ENCODE measurements at places on chromosomes 1 and 21.

- DNase-seq = no peak
These were observed 33.8 kb downstream of the PCNX2 start for GRCh38 chr1:233261695-233262094.

DNA sequence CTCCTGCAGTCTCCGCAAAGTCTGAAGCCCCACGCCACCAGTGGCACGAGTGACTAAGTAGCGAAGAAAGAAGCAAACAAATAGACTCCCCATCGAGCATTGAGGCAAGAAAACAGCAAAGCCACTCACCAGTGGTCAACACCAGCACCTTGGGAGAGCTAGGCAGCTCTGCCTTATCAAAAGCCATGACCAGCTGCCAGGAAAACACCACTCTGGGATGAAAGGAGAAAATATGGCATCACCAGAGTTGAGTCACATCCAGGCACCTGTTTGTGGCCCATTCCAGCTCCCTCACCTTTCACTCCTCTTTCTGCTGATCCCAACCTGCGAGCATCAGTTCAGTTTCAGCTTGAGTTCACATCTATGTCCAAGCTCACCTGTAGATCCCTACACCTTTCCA, 17.2 kb downstream of the PDZK1 start:
- DNase-seq = no peak

DNA sequence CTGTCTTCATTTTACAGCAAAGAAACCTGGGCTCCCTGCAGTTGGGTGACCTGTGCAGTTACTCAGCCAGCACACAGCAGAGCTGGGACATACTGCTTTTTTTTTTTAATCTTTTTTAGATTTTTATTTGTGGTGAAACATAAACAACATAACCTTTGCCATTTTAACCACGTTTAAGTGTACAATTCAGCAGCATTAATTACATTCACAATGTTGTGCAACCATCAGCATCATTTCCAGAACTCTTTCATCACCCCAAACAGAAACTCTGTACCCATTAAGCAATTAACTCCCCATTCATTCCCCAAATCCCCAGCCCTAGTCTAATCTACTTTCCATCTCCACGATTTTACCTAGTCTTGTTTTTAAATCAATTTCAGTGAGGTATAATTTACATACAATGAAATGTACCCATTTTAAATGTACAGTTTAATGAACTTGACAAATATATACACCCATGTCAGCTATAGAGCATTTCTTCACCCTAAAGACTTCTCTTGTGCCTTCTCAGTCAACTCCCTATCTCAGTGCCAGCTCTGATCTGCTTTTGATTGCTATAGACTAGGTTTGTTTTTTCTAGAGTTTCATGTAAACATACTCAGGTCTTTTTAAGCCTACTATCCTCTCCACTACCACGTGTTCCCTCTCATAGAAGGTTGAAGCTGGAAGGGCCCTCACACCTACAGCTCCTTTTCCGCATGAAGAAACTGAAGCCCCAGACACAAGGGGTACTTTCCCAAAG, 37.8 kb upstream of the C8B start:
- DNase-seq = no peak

GRCh38 chr1:221845650-221846371, 103.9 kb upstream of the DUSP10 start:
- DNase-seq = no peak

DNA sequence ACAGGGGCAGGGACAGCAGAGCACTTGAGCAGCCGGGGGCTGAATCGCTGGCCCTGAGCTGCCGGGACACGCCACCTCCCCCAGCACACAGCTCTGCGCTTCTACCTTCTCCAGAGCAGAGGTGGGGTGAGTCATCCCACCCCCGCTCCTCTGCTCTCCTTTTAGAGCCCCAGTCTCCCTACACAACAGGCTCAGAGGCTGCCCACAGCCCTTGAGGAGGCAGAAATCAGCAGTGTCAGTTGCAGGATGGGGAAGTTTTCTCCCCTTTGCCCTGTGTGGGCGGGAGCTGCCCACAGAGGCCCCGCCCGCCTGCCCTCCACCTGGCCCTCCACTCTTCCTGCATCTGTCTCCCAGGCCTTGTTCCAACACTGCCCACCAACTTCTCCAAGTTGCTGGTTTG, 94.6 kb downstream of the STUM start:
- peak; percentile 62 for DNase-seq

- peak; percentile 30 for DNase-seq
These were observed 456 bp downstream of the TOMM40L start for GRCh38 chr1:161226320-161226711.

DNA sequence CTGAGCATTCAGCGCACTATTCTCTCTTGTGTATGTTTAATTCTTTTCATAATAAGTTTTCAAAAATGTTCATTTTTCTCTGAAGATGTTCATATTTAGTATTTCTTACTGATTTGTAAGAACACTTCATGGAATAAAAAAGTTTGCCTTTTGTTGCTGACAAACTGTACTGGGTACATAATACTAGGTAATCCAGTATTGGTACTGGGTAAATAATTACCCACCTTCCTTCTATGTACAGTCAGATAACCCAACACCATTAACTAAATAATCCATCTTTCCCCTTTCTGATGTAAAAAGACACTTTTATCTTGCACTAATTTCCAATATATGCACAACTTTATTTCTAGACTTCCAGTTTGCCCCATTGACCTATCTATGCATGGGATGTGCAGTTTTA, 23.9 kb downstream of the APP start:
- DNase-seq = no peak

DNA sequence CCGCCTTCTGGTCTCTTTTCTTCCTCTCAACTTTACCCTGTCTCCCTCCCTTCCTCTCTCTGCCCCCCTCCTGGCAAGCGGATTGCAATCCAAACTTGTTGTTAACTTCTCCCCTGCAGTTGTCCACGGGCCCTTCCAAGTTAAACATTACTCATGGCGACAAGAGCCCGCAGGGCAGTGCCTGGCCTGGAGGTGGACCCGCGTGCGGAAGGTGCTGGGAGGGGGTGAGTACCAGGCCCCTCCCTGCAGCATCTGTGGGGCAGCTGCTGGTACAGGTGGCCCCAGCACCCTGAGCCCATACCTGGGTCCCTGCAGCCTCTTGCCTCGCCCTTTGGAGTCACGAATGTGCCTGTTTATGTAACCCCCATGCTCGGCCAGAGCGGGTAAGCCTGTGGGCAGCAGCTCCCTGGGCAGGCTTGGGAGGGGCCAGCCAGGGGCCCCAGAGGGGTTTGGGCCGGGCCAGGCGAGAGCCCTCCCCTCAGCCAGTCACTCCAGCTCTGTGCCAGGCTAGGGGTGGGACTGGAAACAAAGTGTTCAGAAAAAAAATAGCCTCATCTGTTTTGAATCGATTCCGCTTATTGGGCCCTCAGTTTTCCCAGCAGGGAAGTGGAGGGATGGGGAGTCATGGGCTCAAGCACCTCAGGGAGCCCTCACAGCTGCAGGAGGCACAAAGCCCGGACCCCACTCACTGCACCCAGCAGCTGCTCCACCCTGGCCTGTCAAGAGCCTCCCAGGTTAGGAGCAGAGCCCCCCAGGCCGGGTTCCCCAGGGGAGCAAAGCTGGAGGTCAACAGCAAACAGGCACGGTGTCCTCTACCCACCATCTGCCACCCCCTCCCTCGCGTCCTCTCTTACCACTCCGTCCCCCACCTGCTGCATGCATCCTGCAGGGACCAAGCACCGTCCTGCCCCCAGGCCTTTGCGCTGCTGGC, 14.0 kb upstream of the FAAP20 start:
- DNase-seq = no peak

DNA sequence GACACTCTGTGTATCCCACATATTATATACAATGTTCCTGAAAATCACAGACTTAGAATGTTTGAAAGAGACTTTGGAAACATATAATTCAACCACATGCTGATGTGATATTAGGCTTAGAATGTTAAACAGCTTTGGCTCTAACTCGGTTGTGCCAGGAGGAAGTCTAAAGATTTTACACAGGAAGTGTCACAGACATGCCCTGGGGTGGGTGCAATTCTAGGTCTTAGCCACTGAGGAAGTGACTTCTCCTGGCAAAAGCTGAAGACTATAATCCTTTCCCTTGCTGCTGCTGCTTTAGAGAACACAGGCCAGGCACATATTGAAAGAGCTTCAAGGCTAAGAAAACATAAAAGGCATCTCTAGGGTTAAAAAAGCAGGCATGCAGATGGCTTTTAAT, 51.0 kb downstream of the RPL5 start:
- DNase-seq = peak; percentile 43

DNA sequence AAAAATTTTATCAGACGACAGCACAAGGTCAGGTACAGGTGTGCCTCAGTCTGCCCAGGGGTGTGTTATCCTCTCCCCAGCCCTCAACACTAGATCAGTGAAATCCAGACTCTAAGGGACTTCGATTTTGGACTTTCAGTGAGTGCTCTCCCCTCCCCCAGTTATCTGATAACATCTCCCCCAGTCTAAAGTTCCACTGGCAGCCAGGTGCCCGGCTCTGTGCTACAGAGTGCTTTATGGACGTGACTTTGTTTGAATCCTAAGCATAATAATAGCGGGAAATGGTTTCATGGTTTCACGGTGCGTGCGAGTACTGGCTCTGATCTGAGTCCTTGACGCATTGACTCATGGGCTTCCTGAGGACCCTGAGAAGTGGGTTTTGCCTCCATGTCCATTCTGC, 3.2 kb downstream of the SPSB1 start:
- no peak for DNase-seq

DNA sequence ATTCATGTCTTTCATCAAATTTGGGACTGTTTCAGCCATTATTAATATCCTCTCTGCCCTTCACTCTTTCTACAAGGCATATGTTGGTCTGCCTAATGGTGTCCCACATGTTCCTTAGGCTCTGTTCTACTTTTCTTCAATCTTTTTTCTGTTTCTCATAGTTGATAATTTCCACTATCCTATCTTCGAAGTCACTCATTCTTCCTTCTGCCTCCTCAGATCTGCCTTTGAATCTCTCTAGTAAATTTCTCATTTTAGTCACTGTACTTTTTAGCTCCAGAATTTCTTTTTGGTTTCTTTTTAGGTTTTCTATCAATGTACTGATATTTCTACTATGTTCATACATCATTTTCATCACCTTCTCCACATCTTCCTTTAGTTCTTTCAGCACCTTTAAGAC, 20.0 kb upstream of the NIBAN1 start:
- no peak for DNase-seq

GRCh38 chr1:85137660-85138059, 63.2 kb downstream of the SYDE2 start:
- DNase-seq = no peak

DNA sequence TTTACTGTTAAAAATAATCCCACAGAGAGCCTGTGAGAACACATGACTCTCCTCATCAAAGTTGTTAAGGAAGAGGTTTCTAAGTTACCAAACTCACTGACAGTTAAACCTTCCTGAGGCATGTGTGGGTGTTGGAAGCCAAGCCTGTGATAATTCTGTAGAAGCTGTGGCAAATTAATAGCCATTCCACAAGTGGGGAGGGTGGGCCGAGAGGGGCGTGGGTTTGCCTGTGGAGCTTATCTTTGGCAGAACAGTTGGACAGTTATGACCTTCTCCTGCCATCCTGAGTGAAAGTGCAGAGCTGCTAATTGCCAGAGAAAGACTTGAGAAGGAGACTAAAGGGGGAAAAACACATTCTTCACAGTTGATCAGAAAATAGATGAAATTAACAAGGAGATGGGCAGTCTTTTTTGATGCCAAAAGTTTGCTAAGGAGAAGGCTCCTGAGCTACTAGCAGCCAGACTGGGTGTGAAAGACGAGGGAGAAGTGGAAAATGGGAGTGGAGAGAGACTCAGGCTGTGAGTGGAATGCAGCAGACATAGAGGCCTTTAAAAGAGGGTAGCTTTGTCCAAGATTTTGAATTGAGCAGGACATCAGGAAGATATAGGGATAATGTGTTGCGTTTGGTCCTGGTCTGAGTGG, 1.6 kb upstream of the PLA2G2C start:
- DNase-seq = no peak

- no peak for DNase-seq
These were observed 109.8 kb downstream of the TOMM20 start for GRCh38 chr1:235018720-235019444.

- DNase-seq = no peak
These were observed 620.4 kb upstream of the BEND5 start for GRCh38 chr1:49397086-49397485.

- no peak for DNase-seq
These were observed 59.0 kb downstream of the SPATA46 start for GRCh38 chr1:162317621-162318020.

- peak; percentile 56 for DNase-seq
These were observed at the start of gene KIF26B for GRCh38 chr1:245154429-245155271. Gene KIF26B (plus strand): TSS chr1:245154985. CDS start chr1:245155425, 440 bp downstream.

DNA sequence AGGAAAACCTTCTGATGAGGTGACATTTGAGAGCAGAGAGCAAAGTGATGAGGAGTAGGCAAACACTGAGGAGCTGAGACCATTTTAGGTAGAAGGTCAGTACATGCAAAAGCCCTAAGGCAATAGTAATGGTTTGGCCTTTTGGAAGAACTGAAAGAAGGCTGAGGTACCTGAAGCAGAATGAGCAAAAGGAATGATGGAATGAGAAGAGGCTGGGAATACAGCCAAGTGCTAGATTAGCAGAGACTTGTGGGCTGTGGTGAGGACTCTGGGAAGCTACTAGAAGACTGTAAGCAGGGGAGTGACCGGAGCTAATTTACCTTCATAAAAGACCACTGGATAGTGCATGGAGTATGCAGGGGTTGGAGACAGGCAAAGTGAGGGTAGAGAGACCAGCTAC, 77.9 kb downstream of the GFI1 start:
- DNase-seq = no peak

DNA sequence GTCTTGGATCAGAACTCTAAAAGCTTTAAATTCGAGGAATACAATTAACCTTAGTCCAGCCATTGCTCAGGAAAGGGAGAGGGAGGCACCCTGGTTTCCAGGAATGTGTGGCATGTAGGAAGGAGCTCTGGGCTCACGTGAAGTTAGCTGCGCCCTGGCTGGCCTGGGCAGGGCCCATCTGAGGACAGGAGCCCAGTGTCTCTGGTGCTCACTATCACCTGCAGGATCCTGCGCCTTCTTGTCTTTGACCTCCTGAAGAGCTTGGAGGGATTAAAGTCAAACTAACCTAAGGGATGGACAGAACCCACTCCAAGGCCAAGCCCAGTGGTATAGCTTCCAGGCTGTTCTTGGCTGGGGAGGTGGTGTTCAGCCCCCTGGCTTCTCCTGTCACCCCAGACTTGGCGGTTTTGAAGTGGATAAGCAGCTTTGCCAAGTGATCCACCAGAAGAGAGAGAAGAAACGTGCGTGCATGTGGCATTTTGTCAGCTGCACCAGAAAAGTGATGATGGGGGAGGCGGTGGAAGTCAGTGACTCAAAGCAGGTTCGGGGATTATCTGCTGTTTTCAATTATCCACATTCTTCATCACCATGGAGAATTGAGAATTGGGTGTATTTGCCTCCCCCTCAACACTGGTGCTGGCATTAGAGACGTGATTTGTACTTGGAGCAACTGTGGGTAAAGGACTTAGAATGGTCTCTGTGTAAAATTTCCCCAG, 11.9 kb upstream of the KCNN3 start:
- no peak for DNase-seq

GRCh38 chr21:44880405-44881197, 7.1 kb upstream of the PTTG1IP start:
- DNase-seq = peak; percentile 60

- DNase-seq = no peak
These were observed 269.5 kb downstream of the TRABD2B start for GRCh38 chr1:47727697-47728085.

GRCh38 chr1:24870551-24871195, 59.4 kb downstream of the RUNX3 start:
- DNase-seq = peak; percentile 31
